Activated naive CD4-positive, alpha-beta T cell treated with anti-CD3 and anti-CD28 coated beads, Interleukin-2, amount 10 ng/mL, durations not matched to agents 5 hours and 36 hours (primary cell): ENCODE measurements at places on chromosomes 11 and 22. TPM values are rescaled to one million over a fixed set of nuclear protein-coding genes. Genes with fewer than 3 reads are reported as not detected.

Gene GDPD4
- not detected for total RNA-seq

Gene MPZL3
- 13.7 TPM for total RNA-seq

Gene OR51M1
- total RNA-seq: not detected

Gene CHRM1
- total RNA-seq: not detected

Gene TRIM66
- total RNA-seq: 25.5 TPM

Gene SYNGR1
- total RNA-seq: 0.50 TPM

Gene NXPE4
- not detected for total RNA-seq

Gene UBQLN3
- total RNA-seq: not detected
